ENCODE measurements at places on chromosomes 13 and 19.

- no peak for DNase-seq
Observed at GRCh38 chr13:112714376-112715174, 24.7 kb downstream of the ATP11A start.

- no peak for DNase-seq
Observed at GRCh38 chr19:34260771-34261173, 6.4 kb downstream of the GARRE1 start.

GRCh38 chr19:45352914-45353796 is 12.6 kb downstream of the KLC3 start:
- no peak for DNase-seq

GRCh38 chr19:3203805-3204645 is 18.3 kb downstream of the NCLN start:
- DNase-seq: no peak

GRCh38 chr13:113534236-113534860 is 43.8 kb upstream of the DCUN1D2 start:
- no peak for DNase-seq

GRCh38 chr13:89783221-89783755 is 1564.2 kb upstream of the MIR17HG start:
- no peak for DNase-seq

- no peak for DNase-seq
Observed at GRCh38 chr13:25869941-25870340, 181.9 kb downstream of the SHISA2 start.

- no peak for DNase-seq
Observed at GRCh38 chr13:95643571-95643935, 953 bp downstream of the DZIP1 start.

- peak; percentile 65 for DNase-seq
Observed at GRCh38 chr19:18417250-18418028, 1.8 kb upstream of the SSBP4 start.

DNA sequence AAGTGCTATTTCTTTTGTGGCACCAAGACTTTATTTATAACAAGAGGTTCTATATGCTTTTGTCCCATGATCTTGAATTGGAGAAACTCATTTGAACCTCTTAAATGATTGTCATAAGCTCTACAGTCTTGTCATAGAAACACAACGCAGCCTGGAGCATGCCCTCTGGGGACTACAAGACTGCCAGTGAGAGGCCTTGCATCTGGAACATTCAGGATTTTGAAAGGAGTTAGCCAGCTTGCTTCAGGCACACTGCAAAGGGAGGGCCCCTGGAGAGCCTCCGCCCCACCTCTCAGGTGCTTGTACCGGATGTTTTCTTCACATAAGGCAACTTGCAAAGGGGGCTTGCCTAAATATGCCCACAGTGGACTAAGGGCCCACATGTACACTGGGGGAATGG is 130.5 kb downstream of the LIG4 start:
- DNase-seq: no peak

DNA sequence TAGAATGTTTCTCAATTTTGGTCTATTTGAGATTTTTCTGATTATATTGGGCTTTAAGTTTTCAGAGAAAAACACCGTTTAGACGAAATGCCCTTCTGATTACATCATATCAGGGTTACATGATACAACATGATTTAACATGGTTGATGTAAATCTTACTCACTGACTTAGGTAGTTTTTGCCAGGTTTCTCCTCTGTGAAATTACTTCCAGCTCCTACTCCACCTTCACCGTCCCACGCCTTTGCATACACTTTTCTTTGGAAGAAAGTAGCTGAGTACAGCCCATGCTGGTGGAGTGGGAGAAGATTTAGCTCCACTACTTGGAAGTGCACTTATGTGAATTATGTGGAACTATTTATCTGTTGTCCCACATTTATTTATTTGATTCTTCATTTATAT is 433.2 kb upstream of the KLHL1 start:
- DNase-seq: no peak

GRCh38 chr19:55076321-55076720 is 652 bp downstream of the EPS8L1 start:
- DNase-seq: no peak

GRCh38 chr19:34580055-34580336 is 97.0 kb downstream of the SCGB2B2 start:
- DNase-seq: no peak

GRCh38 chr13:113657851-113658741 is at the start of gene ATP4B:
TSS of gene ATP4B (minus strand) at chr13:113658198. CDS start at chr13:113658144, 54 bp downstream.
- no peak for DNase-seq

DNA sequence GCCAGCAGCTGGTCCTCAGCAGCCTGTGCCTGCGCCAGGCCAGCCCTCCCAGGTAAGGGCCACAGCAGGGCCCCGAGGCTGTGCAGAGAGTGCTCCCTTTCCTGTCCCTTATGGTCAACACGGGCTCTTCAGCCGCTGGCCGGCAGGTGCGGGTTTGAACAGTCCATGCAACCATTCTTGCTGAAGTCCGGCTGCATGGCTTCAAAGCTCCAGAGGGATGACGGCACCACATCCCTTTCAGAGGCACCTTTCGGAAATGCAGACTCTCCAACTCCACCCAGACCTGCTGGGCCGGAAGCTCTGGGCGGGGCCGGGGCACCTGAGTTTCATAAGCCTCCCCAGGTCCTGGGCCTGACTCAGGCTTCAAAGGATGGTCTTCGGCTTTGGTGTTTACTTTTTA is 81.3 kb downstream of the SPACA7 start:
- DNase-seq: no peak

DNA sequence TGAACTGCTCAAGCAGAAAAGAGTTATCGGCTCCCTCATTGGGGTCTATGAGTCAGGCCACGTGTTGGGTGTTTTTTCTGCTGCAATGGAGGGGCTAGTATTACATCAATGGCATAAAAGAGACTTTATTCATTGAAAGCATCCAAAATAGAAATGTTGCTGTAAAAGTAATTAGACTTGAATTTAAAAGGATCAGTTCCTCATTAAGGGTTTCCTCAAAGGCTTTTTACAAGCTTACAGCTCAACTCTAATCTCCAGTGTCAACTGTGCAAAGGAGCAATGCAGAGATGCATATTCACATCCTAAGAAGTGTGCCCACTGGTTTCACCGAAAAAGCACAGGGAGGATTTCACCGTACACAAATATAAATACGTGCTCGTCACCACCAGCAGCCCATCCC is 300.3 kb downstream of the FOXO1 start:
- DNase-seq: no peak

- DNase-seq: peak; percentile 50
Observed at GRCh38 chr19:49422407-49423070, 702 bp downstream of the PTH2 start.

DNA sequence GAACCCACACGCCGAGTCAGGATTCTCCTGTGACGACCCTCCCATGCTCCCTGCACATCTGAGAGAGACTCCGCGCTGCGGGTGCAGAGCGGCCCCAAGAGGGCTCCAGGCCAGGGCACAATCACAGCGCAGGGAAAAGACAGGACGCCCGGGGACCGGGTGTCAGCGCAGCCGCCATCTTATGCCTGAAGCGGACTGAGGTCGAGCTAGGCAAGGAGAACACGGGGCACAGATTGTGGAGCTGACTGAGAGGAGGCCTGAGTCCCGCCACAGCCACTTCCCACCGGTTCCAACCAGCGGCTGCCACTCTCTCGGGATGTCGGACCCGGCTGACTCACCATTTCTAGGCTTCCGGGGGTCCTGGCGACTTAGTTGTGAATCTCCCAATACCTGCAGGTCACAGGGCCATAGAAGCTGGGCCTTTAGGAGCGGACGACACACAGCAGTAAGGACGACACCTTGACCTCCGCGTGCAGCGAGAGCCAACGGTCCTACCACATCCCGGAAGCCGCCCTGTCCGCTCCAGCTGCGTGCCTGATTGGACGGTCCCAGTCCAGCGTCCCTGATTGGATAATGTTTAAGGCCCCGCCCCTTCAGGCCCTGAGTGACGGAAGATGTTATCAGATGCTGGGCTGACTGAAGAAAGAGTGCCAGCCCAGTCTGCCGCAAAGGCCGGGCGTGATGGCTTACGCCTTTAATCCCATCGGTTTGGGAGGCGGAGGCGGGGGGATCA is at the start of gene ZNF728:
ZNF728 (minus strand) TSS at position 487 of the 733 bp plus-strand sequence; CDS start at position 341, 146 bp downstream.
- DNase-seq: no peak

GRCh38 chr13:100827489-100828176 is 153.0 kb upstream of the TMTC4 start:
- no peak for DNase-seq

GRCh38 chr19:1360818-1361461 is 22.8 kb upstream of the NDUFS7 start:
- no peak for DNase-seq

GRCh38 chr19:9967326-9967725 is 31.0 kb upstream of the OLFM2 start:
- DNase-seq: no peak

DNA sequence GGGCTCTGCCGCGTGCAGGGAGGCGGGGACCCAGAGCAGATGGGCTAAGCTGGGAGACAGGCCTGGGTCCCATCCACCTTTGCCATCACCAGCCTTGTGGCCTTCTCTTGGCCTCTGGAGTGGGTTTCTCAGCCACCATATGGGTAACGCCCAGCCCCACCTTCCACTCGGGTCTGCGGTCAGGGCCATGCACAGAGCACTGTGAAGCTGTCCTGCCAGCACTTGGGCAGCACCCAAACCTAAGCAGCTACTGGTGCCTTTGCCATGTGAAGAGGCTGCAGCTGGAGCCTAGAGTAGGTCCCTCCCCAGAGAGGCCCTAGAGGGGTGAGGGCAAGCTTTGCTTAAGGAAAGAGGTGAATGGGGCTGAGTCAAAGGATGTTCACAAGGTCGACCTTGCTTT is 24.1 kb upstream of the NPAS1 start:
- DNase-seq: no peak

DNA sequence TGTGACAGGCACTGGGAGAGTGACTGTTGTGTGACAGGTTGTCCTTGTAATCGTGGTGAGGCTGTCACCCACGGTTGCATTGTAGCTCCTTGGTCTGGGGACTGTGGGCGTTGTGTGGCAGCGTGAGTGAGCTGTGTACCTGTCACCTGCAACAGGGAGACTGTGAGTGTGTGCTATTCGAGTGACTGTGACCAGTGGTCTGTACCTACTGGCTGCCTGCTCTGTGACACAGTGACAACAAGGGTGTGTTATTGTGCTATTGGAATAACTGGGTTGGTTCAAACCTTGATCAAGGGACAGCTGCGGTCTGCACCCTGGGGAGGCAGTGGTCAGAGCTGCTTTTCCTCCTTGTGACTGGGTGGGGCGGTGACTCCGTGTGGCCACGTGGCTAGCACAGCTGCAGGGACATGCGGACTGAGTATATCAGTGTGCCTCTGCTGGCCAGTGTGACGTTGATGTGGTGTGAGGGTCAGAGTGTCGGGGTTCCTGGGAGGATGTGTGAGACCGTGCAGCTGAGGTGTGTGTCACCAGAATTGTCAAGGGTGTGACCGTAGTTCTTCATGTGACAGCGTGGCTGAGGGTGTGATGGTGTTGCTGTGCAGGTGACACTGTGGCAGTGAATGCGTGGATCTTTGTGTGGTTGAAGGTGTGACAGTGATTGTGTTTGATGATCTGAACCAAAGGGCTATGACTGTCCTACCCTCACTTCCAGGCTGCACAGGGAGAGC is 10.1 kb upstream of the NFIX start:
- no peak for DNase-seq

GRCh38 chr13:32179708-32180107 is 135.5 kb downstream of the ZAR1L start:
- no peak for DNase-seq

DNA sequence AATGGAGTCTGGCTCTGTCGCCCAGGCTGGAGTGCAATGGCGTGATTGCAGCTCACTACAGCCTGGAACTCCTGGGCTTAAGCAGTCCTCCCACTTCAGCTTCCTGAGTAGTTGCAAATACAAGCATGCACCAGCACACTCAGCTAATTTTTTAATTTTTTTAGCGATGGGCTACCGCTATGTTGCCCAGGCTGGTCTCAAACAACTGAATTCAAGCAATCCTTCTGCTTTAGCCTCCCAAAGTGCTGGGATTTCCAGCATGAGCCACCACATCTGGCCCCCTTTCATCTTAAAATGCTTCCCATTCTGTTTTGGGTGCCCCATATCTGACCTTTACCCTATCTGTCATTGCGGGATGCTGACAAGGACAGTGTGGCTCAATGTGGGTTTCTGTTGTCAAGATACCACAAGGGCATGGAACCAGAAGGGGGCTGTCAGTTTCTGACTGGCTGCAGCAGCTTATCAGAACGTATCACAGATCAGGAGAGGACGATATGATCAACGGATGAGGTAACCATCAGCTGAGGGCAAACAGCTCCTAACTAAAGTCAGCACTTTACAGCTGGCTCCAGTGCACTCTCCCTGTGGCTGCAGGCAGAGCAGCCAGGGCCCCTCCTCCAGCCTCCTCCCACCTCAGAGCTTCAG is 32.4 kb downstream of the GPR42 start:
- DNase-seq: peak; percentile 39

GRCh38 chr13:69194130-69194529 is 913.5 kb upstream of the ATXN8OS start:
- no peak for DNase-seq

GRCh38 chr19:16328824-16329482 is 4.3 kb downstream of the KLF2 start:
- DNase-seq: no peak

DNA sequence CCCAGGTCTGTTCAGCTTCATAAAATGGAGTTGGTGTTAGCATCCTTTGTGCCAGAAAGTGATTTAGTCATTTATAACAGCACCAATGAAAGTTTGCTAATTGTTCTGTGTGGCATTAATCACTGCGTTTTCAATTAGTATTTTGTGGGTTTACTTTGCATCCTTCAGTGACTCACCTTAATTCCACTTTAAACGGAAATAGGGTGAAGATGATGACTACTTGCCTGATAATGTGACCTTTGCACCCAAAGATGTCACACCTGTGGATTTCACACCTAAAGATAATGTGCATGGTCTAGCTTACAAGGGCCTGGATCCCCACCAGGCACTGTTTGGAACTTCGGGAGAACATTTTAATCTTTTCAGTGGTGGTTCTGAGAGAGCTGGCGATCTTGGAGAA is 15.0 kb downstream of the GPATCH1 start:
- no peak for DNase-seq

DNA sequence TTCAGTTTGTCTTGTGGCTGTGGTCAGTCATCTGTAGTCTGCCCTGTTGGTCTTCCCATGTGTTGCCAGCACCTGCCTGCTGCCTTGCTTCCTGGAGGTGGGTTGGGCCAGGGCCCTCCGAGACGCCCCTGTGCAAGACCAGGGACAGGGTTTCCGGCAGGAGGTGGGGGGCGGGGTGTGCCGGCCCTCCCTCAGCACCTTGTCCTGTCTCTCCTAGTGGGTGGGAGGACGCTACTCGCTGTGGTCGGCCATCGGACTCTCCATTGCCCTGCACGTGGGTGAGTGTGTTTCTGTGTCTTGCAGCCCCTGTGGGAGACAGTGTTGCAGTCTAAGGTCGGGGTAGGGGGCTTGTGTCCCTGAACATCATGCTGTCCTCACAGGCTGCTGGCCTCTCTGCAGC is 11.2 kb upstream of the PDCD2L start:
- DNase-seq: no peak

DNA sequence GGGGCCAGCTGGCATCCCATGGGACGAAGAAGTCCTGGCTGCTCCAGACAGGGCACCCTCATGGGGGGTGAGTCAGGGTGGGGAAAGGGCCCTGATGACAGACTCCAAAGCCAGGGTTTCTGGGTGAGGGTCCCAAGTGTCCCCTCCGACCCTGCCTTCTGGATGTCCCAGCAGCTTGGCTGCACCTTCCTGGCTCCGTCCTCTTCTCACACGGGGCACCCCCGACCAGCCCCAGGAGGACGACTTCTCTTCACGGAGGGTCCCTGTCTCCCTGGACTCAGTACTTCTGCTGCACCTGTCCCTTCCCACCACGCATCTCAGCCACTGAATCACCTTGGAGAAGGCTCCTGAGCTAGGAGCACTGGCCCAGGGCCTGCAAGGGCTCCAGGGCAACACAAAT is 19.9 kb downstream of the MIER2 start:
- no peak for DNase-seq

- DNase-seq: no peak
Observed at GRCh38 chr19:788983-789700, 8.1 kb upstream of the PTBP1 start.

Measured in activated CD4-positive, alpha-beta T cell treated with anti-CD3 and anti-CD28 coated beads, Interleukin-2, amount 50 U/mL, for 16 hours (primary cell).